ENCODE measurements at places on chromosomes 5 and 9.

DNA sequence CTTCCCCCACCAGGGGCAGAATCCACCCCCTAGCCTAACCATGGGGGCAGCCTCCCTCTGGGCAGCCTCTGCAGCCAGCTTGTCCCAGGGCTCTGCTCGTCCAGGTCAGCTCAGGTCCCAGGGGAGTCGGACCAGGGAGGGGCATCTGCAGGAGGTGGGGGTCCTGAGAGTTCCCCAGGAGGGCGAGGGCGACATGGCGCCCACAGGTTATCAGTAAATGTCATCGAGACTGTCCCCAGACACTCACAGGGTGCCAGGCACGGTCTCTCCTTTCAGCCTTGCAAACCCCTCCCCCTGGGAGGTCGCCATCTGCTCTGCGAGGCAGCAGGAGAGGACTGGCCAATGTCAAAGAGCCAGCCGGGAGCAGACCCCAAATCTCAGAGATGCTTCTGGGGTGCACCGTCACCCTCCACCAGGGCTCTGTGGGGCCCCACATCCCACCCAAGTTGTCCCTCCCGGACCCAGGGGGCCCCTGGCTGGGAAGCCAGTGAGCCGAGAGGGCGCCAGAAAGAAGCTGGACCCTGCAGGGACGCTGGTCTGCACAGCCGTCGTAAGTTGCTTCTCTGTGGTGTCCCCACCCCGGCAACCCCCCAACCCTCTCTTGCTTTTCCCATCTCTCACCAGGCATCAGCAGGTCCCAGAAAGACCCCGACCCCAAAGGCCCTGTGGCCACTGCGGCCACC, 69.3 kb downstream of the NTNG2 start:
- DNase-seq = no peak

DNA sequence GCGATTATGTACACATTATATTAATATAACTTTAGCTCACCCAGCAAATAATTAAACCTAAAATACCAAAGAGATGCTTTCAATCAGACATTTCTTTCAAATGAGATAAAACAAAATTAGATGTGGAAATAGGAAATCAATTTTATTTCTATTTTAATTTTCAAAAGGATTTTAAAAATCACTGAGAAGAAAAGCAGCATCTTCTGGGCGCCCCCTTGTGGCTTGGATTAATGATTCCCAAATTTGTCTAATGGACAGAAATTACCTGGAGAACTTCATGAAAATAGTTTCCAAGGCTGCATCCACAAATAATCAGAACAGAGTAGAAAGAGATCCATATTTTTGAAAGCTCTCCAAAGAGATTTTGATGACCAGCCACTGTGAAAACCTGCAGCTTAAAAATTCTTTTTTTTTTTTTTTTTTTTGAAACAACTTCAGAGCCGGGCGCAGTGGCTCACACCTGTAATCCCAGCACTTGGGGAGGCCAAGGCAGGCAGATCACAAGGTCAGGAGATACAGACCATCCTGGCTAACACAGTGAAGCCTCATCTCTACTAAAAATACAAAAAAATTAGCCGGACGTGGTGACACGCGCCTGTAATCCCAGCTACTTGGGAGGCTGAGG, 50.9 kb upstream of the CEMIP2 start:
- DNase-seq = peak; percentile 18

GRCh38 chr5:115262011-115262320, 711 bp downstream of the PGGT1B start:
- no peak for DNase-seq

DNA sequence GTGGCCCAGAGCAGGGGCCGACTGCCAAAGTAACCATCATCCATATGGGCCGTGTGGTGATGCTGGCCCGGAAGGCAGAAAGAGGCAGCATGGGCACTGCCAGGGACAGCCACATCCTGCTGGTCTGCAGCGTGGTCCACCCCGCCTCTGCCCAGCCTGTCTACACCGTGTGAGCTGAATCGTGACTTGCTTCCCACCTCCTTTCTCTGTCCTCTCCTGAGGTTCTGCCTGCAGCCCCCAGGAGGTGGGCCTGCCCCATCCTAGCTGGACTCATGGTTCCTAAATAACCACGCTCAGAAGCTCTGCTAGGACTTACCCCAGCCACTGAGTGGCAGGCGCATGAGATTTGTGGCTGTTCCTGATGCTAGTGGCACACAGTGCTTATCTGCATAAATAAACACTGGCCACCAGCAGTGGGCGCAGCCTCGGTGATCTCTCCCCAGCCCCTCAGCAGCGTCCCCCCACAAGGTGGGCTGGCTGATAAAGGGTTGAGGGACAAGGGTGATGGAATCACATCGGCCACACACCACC, 22.6 kb upstream of the SUSD3 start:
- no peak for DNase-seq

DNA sequence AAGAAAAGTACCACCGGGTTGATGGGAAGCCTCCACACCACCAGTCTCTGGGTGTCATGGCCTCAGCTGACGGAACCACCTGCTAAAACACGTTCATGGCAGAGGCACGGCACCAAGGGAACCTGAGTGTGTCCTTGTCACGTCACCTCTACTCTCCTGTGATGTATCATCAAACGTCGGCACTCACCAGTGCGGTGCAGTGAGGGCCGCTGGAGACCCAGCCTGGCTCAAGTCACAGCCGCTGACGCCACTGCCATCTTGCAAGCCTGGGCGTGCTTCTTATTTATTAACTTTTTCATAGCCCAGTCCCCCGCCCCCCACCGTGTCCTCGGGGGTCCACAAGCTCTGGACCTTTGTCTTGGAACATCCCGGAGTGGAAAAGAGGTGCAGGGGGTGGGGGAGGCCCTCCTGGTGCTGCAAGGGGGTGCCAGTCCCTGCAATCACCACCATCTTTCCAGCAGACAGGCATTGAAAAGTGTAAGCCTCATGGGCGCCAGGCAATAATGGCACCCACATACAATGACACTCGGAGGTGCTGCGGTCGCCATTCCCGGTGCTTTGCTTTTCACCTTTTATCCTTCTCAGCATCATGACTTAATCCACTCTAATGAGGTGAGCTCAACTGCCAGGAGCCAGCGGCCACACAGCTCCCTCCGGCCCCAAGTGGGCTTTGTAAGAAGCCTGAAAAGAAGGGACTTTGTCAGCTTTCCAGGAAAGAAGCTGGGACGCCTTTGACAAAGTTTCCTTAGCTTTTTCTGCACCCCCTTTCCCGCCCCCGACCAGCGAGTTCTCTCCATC, 202.3 kb upstream of the IRX1 start:
- DNase-seq = no peak

DNA sequence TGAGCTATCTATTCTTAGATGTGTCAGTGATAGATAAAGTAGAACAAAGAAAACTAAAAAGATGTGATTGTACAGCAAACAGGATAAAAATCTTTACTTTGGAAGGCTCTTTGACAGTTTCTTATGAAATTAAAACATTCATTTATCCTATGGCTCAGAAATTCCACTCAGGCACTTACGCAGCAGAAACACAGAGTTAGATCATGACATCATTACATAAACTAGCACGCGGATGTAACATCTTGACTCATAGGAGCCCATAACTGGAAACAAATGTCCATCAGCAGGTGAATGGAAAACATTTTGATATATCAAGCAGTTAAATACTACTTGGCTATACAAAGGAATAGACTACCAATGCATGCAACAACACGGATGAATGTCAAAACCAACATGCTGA, 45.3 kb downstream of the ICE1 start:
- DNase-seq = no peak

- no peak for DNase-seq
Observed at GRCh38 chr9:93292288-93292615, 108.3 kb downstream of the WNK2 start.

- DNase-seq = no peak
Observed at GRCh38 chr9:93574900-93575795, 1.2 kb upstream of the PHF2 start.

GRCh38 chr9:73715591-73715990, 563.9 kb downstream of the ANXA1 start:
- DNase-seq = no peak

DNA sequence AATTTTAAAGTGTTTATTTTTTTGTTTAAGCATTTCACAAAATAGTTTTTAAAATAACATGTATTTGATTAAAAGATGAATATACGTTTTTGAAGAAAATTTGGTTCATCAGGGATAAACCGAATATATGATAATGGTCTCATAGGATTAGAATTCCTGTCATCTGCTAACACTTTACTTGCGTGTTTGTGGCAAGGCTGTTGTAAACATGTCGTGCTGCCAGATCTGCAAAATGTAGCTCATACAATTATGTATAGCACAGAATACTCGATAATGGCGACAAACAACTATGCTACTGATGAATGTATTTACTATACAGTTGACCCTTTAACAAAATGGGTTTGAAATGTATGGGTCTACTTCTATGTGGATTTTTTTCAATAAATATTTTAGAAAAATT, 7.2 kb upstream of the TXNDC8 start:
- no peak for DNase-seq

DNA sequence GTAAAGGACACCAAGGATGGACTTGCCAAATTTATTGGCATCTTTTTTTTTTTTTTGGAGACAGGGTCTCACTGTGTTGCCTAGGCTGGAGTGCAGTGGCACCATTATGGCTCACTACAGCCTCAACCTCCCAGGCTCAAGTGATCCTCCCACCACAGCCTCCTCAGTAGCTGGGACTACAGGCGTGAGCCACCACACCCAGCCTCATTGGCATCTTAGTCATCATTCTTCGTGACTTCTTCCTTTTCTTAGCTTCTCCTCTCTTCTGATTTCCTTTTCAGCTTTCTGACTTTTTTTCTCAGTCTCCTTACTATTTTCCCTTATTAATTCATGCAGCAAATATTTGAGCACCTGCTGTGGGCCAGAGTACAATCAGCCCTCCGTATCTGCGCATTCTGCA, 6.1 kb downstream of the MAML1 start:
- peak; percentile 67 for DNase-seq

DNA sequence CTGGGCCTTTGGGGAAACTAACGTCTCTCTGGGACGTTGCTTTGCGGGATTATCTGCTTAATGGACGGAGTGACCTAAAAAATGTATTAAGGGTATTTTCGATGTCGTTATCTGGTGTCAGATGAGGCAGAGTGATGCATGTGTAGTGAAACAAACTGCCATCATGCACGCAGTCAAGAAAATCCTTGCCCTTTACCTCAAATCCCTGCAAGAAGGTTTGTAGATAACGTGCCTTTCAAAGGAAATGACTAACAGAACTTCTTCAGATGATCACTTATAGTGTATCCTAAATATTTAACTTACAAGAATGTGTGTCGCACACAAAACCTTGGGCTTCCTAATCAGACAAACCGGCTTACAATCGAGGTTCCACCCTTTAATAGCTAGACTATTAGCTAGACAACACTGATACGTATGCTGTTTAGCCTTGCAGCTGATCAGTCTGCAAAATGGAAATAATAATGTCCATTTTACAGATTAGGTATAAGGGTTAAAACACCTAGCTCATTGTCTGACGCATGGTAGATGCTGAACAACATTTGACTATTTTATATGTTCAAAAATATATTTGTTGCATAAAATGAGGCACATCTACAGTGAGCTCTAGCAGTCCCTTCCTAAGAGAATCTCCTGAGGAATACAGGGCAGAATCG, 541 bp upstream of the TBCA start:
- no peak for DNase-seq

- DNase-seq = no peak
Observed at GRCh38 chr9:133427658-133428348, 5.6 kb downstream of the ADAMTS13 start.

DNA sequence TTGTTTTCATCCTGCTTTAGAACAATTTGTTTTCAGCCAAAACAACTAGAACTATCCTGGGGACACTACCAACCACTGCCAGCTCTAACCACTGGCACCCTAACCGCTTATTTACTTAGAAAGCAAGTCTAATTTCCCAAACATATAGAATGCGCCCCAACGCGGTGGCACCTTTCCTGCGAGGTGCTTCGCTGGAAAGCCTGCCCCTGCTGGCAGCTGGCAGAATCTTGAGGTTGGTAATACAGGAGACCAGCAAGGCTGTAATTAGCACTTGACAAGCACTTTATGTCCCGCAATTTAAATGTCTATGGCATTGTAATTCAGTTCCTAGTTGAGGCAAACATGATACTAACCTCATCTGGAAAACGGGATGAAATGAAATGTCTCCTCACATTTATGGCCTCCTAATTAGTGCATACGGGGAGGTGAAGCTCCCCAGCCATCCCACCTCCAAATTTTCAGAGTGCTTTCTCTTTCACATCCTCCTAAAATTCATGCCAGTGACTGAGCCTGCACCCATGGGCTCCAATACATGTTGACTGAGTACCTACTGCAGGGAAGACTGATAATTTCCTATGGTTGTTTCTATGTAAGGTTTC, 30.4 kb downstream of the GABBR2 start:
- no peak for DNase-seq

DNA sequence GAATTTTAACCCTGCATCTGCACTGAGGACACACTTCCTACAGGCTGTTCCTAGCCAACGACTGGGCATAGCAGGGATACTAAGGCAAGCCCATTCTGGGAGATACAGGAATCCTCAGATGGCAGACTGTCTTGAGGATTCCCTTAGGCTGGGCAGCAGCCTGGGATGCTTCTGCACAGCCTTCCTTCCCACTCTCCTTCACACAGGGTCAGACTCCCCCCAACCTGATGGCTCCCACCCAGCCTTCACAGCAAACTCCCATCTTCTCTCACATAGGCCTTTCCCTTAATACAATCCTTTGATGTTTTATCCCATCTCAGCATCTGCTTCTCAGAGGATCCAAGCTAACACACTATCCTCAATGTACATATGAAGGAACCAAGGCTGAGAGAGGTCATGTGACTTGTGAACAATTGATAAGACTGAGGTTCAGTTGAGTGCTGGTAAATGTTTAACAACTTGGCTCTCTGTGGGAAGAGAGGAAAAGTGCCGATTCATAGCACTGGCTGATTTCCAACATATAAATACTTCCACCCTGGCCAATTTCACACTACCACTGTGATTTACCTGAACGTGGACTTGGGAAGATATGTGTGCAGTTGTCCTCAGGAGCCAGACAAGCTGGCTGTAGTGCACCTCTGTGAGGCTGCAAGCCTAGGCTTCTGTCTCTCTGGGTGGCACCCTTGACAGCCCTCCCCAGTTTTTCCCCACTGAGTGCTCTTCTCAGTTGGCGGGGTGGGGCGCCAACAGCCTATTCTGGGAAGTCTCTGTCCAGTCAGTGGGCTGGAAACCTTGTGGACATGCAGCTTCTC, 120.2 kb upstream of the TRIM32 start:
- no peak for DNase-seq

GRCh38 chr5:14914623-14915260, 43.2 kb upstream of the ANKH start:
- no peak for DNase-seq

GRCh38 chr5:4570047-4570995, 569.8 kb upstream of the ADAMTS16 start:
- no peak for DNase-seq
